ENCODE measurements at places on chromosomes 13 and 19.

DNA sequence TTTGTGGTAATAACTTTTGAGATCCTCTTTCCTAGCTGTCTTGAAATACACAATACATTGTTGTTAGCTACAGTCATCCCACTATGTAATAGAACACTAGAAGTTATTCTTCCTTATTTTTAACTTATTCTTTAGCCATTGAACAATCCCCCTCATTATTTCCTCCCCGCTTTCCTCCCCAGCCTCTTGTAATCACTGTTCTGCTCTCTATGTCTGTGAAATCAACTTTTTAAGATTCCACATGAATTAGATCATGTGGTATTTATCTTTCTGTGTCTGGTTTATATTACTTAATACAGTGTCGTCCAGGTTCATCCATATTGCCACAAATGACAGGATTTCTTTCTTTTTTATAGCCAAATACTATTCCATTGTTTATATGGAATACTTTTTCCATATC lies 72.9 kb downstream of the SLC10A2 start:
- DNase-seq = no peak

GRCh38 chr19:15636026-15636425 lies 4.7 kb upstream of the CYP4F3 start:
- DNase-seq = no peak

GRCh38 chr19:8611877-8612806 lies 1.6 kb upstream of the ADAMTS10 start:
- DNase-seq = no peak

GRCh38 chr19:35986664-35987570 lies 8.1 kb upstream of the SDHAF1 start:
- peak; percentile 67 for DNase-seq

All from RPMI8226 (cell line).